Gastroesophageal sphincter (tissue), 4 donors: ENCODE measurements at places on chromosomes 16 and 17. TPM values are rescaled to one million over a fixed set of nuclear protein-coding genes. Genes with fewer than 3 reads are reported as not detected.

GRCh38 chr16:68082629-68083238 lies 2.4 kb upstream of the NFATC3 start:
- no peak for ATAC-seq

DNA sequence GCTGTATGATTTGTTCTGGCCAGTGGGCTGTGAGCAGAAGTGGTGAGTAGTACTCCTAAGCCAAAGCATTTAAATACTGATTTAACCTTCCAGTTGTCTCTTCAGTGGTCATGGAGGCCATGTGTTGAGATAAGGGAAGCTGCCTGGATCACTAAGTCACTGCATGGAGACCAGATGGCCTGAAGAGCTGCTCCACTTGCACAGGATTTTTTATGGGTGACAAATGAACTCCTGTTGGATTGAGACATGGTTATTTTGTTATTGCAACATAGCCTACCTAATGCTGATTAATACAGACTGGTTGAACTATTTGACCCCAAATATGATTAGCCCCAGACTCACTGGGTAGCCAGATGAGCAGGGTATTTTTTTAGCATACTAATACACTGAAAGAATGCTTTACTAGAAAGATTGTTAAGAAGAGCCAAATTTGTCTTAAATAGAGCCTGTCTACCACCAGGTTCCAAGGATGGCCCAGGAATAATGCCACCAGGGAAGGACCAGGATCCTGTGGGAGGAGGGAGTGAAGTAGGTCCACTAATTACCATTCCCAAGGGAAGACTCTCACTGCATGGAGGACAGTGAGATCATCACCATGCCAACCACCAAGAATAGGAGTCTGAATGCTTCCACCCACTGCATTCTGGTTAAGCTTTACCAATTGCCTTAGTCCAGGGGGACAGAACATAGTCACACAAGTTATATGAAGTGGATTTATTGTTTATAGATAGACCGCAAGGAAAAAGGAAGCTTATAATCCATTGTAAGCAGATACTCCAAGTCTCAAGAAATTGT lies 187.4 kb upstream of the IRX6 start:
- ATAC-seq, result no peak

GRCh38 chr17:74332017-74332650 lies 6.1 kb downstream of the KIF19 start:
- no peak for ATAC-seq

GRCh38 chr16:88358023-88358420 lies 24.7 kb upstream of the ZNF469 start:
- no peak for ATAC-seq

ASPA gene
- total RNA-seq, result 3.4 TPM

- ATAC-seq, result no peak
These were observed 266.7 kb upstream of the CDH11 start for GRCh38 chr16:65388592-65388991.

DNA sequence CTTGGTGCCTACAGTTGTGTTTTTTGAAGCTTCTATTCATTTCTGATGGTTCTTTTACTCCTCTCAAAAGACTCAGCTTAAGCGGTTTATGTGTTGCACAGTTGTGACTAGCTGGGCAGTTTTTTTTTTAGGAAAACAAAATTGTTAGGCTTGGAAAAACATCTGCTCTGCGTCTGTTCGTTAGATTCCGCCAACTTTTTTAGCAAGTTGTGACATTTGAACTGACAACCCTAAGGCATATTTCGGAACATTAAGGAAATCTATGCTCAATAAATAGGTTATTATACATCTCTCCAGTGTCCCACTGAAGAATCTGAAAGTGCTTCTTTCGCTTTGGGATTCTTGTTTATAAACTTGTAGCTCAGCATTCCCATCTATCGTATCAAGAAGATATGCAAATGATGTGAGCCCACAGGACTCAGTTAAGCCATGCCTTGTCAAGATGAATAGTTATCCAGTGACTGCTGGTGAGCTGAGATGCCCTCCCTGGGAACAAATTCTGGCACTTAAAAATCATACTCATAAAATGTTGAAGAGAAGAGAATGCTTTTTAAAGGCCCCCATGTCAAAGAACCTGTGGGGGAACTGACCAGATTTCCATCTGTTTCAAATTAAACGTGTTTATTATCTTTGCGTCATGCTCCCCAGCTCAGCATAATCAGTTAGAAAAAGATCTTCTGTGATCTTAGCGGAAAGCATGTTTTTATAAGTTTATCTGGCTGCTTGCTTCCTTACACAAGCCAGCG lies 109.0 kb upstream of the FAM20A start:
- ATAC-seq, result peak; percentile 39

GRCh38 chr16:82263521-82264143 lies 93.6 kb upstream of the MPHOSPH6 start:
- peak; percentile 62 for ATAC-seq

DNA sequence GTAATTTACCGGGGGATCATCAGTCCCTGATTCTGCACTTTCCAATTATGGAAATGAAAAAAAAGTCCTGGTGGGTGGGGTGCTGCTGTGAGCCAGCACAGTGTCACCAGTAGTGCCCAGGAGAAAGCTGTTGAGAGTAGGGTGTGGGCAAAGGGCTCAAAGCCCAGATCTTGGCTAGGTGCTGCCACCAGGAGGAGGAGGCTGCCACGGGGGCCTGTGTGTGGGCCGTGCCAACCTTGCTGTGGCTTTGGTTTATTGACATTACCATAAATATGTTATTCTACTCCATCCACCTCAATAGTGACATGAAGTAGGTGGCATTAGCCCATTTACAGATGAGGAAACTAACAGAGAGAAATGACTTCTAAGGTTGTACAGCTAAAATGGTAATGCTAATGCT lies 6.7 kb upstream of the PRPSAP2 start:
- no peak for ATAC-seq

TP53TG3D gene
- total RNA-seq, result not detected

TBX4 gene
- total RNA-seq, result not detected

DNA sequence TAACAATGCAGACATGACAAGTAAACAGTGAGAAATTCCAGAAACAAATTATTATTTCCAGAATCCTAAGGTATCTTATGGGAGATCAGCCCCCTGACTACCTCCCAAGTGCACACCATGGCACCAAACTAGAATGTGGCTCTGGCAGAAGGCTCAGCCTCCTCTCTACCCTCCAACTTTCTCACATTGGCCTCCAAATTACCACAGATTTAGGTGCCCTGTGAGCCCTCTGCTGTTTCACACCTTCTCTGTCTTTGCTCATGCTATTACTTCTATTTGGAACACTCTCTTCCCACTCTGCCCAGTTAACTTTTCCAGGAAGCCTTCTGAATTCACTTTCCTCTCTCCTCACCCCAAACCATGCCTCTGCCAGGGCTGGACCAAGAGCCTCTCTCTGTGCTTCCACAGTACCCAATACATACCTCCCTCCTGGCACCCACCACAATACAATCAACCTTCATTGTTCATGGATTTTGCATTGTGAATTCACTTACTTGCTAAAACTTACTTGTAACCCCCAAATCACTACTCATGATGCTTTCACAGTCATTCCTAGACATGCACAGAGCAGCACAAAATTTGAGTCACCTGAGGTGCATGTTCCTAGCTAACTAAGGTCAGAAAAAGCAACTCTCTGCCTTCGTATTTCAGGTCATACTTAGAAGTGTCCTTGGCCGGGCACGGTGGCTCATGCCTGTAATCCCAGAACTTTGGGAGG lies 31.4 kb downstream of the SMG6 start:
- ATAC-seq, result no peak

GRCh38 chr17:72244494-72244893 lies 123.7 kb downstream of the SOX9 start:
- ATAC-seq, result no peak

MYO15A gene
- 0.67 TPM for total RNA-seq

- ATAC-seq, result no peak
These were observed 33.2 kb downstream of the UBE2O start for GRCh38 chr17:76419576-76420260.

GRCh38 chr17:48159232-48159631 lies 51.7 kb downstream of the SNX11 start:
- ATAC-seq, result no peak

DNA sequence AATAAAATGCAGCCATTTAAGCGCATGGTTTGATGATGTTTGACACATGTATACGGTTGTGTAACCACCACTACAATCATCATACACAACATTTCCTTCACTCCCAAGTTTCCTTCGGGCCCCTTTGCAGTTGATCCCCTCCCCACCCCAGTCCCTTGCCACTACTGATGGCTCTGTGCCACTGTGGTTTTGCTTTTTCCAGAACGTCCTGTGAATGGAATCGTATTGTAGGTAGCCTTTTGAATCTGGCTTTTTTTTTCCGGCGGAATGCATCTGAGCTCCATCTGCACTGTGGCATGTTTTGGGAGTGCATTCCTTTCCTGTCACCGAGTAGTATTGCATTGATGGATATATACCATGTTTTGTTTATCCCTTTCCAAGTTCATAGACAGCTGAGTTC lies 15.1 kb upstream of the MAP2K3 start:
- no peak for ATAC-seq

DNA sequence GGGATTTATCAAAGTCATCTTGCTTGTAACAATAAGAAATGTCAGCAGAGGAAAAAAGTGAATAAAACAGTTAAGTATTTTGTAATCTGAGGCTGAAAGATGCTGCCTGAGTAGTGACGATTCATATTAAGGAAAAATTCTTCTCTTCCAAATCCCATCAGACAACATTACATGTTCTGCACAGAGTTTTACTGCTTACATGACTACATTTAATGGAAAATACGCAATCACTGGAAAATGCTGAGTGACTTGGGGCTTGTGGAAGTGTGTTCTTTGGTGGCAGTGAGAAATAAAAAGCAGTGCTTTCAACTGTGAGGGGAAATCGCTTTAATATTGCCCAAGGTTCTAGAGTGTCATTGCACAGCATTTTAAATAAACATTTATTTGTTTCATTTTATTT lies 1025.2 kb upstream of the GOT2 start:
- no peak for ATAC-seq

DNA sequence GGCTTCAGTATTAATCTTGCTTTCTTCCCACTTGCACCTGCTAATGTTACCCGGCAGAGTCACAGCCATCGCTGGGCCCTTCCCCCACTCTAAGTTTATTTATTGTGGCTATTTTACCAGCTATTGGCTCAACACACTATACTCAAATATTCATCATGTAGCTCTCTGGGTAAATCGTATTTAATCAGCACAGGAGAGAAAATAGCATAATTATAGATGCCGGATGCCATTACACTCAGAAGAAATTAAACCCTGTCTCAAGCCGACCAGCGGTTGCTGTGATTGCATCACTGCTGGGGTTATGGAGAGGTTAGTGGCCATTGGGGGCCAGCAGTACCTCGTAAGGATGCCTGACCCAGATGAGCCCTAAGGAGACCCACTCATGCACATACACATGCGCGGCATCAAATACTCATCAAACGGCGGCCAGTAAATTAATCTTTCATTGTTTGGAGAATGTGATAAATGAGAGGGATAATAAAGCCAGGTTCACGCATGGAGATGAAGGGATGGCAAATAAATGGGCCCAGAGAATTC lies 269.5 kb upstream of the ZFHX3 start:
- ATAC-seq, result no peak

DNA sequence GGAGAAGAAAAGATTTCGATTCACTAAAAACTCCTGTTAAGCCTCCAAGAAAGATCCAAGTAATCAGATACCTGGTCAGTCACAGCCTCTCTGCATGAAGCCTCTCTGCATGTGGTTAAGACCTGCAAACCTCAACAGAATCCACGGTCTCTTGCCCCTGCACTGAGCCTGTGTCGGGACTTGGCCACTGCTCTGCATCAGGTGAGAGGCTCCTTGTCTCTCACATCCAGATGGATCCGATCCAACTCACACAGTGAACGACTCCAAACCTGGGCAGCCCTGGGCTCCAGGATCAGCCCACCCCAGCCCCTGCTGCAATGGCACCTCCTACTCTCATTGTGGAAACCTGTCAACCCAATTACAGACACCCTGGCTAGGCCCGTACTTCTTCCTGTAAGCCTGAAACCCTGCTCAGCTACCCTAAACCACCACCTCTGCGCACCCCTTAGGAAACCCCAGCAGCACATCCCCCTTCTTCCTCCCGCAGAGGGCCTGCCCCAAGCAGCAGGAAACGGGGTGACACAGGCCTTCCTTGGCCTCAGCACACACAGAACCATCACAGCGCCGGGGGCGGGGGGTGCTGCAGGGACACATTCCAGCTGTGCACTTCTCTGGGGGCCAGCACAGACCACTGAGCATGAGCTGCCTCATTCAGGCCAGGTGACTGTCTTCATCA lies 129.5 kb downstream of the ANKRD11 start:
- no peak for ATAC-seq

SLC6A2 gene
- total RNA-seq, result 0.16 TPM

GSDMA gene
- 1.6 TPM for total RNA-seq
